ENCODE measurements at places on chromosomes 4 and X.

DNA sequence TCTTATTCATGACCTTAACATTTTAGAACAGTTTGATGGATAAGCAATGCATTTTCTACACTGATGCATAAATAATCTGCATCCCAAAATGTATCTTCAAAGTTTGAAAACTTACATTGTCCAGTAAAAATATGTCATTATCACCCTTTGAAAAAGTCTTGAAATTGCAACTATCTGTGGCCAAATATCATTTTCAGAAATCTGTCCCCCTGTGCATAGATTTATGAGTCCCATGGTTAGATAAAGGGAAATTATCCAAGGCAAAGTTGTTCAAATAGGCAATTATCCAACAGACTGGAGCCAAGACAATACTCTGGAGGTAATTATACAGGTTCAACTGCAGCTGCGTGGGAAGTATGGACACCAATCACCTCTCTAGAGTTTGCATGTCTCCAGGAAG is 182.5 kb upstream of the INTU start:
- no peak for DNase-seq

- no peak for DNase-seq
These were observed 102.2 kb downstream of the PTCHD1 start for GRCh38 chrX:23436875-23437274.

DNA sequence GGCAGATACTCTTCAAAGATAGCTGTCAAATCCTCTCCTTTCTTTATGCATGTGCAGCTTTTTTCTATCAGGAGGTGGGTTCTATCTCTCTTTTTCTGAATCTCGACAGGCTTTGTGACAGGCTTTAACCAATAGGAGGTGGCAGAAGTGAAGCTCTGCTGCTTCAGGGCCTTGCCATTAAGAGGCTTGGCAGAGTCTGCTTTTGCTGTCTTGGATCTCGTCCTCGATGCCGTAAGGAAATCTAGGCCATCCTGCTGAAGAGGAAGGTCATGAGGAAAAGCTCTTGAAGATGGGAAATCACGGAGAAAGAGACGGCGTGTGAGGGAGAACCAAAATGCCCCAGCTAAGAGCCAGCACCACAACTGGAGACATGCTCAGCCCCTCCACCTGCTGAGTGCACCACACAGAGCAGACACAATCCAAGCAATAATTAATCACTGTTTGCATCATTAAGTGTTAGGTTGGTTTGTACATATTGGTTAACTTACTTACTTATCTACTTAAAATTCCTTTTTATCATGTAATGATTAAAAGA is 92.2 kb downstream of the DDIT4L start:
- no peak for DNase-seq

DNA sequence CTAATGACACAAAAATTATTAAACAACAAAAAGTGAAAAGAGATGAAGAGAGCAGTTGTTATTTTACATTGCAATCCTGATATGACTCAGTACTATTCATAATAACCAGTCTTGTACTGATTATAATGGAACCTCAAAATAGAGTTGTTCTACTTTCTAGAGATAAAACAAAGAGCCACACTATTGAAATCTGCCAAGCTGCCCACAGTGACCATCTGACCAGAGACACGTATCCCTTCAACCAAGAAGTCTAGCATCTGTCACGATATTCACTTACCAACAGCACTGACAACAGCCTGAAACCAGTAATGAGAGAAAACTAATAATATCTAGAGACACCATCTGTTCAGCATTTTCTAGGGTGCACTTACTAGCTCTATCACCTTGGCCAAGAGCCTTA is 466.7 kb downstream of the NKX6-1 start:
- no peak for DNase-seq

GRCh38 chr4:185143601-185143969 is 519 bp downstream of the SLC25A4 start:
- DNase-seq: no peak

GRCh38 chr4:29970626-29971025 is 749.5 kb upstream of the PCDH7 start:
- DNase-seq: no peak

DNA sequence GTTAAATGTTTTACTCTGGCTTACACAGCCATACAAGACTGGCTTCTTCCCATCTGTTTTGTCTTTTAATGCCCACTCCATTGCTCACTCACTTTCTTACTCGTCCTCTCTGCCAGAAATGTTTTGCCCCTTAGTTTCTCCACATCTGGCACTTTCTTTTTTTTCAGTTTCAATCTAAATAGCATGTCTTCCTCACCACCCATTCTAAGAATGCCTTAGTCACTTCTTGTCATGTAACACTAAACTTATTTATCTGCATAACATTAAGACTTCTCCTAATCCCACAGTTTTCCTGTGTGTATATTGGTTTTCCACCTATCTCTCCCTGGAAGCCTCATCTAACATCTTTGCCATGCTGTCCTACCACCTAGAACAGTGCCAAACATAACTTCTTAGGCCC is 119.3 kb downstream of the ADAMTS3 start:
- DNase-seq: no peak

Measured in NCI-H1417 treated with DMSO at 0.1 percent for 48 hours (cell line).